Central memory CD8-positive, alpha-beta T cell (primary cell): ENCODE measurements at places on chromosomes 7 and 10.

GRCh38 chr10:19932806-19933371 is 116.7 kb downstream of the PLXDC2 start:
- DNase-seq: no peak
- peaks cover 2% of the 10 kb centered on the region for H3K36me3 ChIP-seq
- H3K27me3 ChIP-seq: no peaks in the 10 kb centered on the region
- no peak overlapping the region for H3K4me3 ChIP-seq
- no peak overlapping the region for H3K27ac ChIP-seq

- H3K36me3 ChIP-seq: no peaks in the 10 kb centered on the region
- no peak overlapping the region for H3K4me3 ChIP-seq
- H3K27me3 ChIP-seq: no peaks in the 10 kb centered on the region
- H3K27ac ChIP-seq: no peak overlapping the region
- H3K4me1 ChIP-seq: no peaks in the 10 kb centered on the region
Measured at GRCh38 chr7:12802070-12802469, 114.6 kb downstream of the ARL4A start.

DNA sequence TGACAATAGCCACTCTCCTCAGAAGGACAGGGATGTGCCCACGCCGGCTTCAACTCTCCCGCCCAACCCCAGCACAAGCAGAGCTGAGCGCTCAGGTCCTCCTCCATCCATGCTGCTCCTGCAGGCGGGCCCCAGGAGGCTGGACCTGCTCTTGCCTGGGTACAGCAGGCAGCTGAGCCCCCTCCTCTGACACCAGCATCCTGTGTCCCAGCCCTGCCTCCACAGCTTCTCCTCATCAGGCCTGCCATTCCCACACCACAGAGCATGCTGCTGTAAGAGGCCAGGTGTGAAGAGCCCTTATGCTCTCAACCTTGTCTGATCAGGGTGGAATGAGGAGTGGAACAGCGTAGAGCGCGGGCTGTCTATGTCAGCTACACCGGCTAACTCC is 302.2 kb downstream of the PTPRN2 start:
- no peaks in the 10 kb centered on the region for H3K4me1 ChIP-seq
- no peaks in the 10 kb centered on the region for H3K27me3 ChIP-seq
- H3K36me3 ChIP-seq: no peaks in the 10 kb centered on the region
- no peak overlapping the region for H3K4me3 ChIP-seq
- DNase-seq: no peak
- H3K27ac ChIP-seq: no peak overlapping the region

- H3K36me3 ChIP-seq: no peaks in the 10 kb centered on the region
- H3K4me3 ChIP-seq: no peak overlapping the region
- no peak for DNase-seq
- no peak overlapping the region for H3K27ac ChIP-seq
- H3K27me3 ChIP-seq: no peaks in the 10 kb centered on the region
Measured at GRCh38 chr7:19834566-19834965, 61.1 kb upstream of the TMEM196 start.

DNA sequence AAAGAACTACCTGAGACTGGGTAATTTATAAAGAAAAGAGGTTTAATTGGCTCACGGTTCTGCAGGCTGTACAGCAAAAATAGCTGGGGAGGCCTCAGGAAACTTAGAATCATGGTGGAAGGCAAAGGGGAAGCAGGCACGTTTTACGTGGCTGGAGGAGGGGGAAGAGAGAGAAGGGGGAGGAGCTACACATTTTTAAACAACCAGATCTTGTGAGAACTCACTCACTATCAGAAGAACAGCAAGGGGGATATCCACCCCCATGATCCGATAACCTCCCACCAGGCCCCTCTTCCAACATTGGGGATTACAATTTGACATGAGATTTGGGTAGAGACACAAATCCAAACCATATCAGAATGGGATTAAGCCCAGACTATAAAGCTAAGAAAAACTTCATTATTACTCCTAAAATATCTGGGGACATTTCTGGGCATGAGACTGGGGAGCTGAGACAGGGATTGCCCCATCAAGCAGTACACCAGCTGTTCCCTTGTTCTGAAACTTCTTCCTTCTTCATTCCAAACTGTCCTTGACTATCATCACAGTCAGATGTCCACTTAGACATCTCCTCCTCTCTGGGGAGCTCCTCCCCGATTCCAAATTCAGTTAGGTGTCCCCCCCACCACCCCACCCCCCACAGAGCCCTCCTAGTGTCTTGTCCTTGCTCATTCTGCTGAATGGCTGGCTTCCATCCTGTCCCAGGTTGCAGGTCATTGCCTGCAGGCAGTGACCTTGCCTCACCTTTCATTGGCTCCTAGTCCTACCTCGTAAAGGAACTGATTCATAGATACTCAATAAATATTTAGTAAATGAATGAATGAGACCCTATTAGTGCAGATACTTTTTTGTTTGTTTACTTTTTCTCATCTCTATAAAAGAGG is 132.6 kb downstream of the EVX1 start:
- DNase-seq: no peak
- H3K4me3 ChIP-seq: no peak overlapping the region
- H3K27me3 ChIP-seq: peaks cover 69% of the 10 kb centered on the region
- no peak overlapping the region for H3K27ac ChIP-seq

- H3K27me3 ChIP-seq: no peaks in the 10 kb centered on the region
- peaks cover 18% of the 10 kb centered on the region for H3K36me3 ChIP-seq
- no peak overlapping the region for H3K27ac ChIP-seq
- H3K4me3 ChIP-seq: no peak overlapping the region
Measured at GRCh38 chr7:21476429-21476828, 48.5 kb downstream of the SP4 start.

- H3K27ac ChIP-seq: no peak overlapping the region
- no peaks in the 10 kb centered on the region for H3K4me1 ChIP-seq
- no peaks in the 10 kb centered on the region for H3K36me3 ChIP-seq
- no peaks in the 10 kb centered on the region for H3K27me3 ChIP-seq
- no peak for DNase-seq
Measured at GRCh38 chr7:90574146-90574819, 21.8 kb upstream of the CDK14 start.

GRCh38 chr7:45680776-45681175 is 106.6 kb downstream of the ADCY1 start:
- no peaks in the 10 kb centered on the region for H3K4me1 ChIP-seq
- peaks cover 82% of the 10 kb centered on the region for H3K27me3 ChIP-seq
- H3K4me3 ChIP-seq: no peak overlapping the region
- no peaks in the 10 kb centered on the region for H3K36me3 ChIP-seq
- DNase-seq: peak; percentile 4
- no peak overlapping the region for H3K27ac ChIP-seq

DNA sequence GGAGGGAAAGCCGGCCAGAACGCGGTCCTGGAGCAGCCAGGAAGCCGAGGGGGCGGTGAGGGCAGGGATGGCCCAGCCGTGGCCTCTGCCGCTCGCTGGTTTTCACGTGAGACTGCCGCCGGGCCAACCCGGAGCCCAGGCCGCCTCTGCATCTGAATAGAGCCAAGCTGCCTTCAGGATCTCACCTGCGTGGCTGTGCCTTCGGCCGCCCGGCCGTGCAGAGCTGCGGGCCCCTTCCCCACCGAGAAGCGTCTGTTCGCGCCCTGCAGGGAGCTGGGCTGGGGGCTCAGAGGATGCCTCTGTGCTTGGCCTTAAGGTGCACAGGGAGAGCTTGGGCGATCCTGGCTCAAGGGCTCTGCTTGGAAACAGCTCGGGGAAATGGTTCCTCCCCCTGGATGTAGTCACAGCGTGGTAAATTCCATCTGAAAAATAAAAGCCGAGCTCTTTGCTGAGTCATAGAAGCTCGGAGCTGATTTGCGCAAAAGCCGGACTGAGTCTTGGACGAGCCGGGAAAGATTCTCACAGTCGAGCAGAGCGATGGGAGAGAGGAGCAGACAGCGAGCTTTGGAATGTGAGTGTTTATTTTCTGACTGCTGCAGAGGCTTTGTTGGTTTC is at the start of gene JAKMIP3:
Gene JAKMIP3 (plus strand): TSS at position 456 of the 615 bp plus-strand sequence. CDS start 38,863 bp downstream, outside the sequence.
- peaks cover 5% of the 10 kb centered on the region for H3K4me1 ChIP-seq
- no peak for DNase-seq
- no peak within 1 kb of the TSS for H3K27ac ChIP-seq
- peaks cover 24% of the 10 kb centered on the region for H3K27me3 ChIP-seq
- peak within 1 kb of the TSS; percentile 63 for H3K4me3 ChIP-seq

DNA sequence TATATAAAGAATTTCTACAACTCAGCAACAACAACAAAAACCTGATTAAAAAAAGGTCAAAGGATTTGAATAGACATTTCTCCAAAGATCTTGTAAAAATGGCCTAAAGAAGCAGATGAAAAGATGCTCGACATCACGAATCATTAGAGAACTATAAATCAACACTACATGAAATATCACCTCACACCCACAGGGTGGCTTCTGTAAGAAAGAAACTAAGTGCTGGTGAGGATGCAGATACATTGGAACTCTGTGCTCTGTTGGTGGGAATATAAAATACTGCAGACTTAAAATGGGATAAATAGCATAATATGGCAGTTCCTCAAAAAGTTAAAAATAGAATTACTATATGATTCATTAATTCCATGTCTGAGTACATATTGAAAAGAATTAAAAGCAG is 38.3 kb upstream of the CDCA7L start:
- H3K4me3 ChIP-seq: no peak overlapping the region
- no peaks in the 10 kb centered on the region for H3K36me3 ChIP-seq
- no peaks in the 10 kb centered on the region for H3K4me1 ChIP-seq

DNA sequence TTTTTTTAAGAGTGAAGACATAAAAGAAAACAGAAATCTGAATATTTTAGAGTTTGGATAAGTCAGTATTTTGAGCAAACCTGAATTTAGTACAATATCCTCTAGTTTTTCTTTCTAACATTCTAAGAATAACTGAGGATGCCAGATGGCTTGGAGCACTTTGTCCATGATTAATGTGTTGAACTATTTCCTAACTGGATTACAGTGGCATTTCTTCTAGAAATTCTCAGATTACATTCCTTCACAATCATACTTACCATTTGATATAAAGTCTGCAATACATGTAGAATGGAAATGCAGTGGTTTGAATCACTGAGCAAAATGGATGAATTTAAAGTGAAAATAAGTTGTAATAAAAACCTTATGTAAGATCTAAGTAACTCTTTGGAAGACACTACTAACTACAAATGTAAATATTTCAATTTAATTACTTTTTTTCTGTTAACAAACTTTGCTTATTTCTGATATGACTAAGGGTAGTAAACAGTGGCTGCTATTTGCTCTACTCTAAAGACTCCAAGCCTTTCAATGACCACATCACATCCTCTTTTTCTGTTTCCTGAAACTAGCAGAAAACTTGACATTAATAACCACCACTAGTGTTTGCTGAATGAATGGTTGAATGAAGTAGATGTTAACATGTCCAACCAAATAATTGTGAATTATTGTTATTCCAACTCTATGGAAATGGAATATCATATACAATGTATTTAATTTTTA is 102.8 kb downstream of the PRKG1 start:
- H3K27me3 ChIP-seq: no peaks in the 10 kb centered on the region
- no peak overlapping the region for H3K4me3 ChIP-seq
- no peaks in the 10 kb centered on the region for H3K36me3 ChIP-seq
- H3K4me1 ChIP-seq: no peaks in the 10 kb centered on the region
- no peak for DNase-seq

GRCh38 chr7:123996327-123996625 is 36.6 kb downstream of the TMEM229A start:
- H3K36me3 ChIP-seq: no peaks in the 10 kb centered on the region
- no peaks in the 10 kb centered on the region for H3K27me3 ChIP-seq
- no peak for DNase-seq
- no peaks in the 10 kb centered on the region for H3K4me1 ChIP-seq
- H3K4me3 ChIP-seq: no peak overlapping the region
- H3K27ac ChIP-seq: no peak overlapping the region

DNA sequence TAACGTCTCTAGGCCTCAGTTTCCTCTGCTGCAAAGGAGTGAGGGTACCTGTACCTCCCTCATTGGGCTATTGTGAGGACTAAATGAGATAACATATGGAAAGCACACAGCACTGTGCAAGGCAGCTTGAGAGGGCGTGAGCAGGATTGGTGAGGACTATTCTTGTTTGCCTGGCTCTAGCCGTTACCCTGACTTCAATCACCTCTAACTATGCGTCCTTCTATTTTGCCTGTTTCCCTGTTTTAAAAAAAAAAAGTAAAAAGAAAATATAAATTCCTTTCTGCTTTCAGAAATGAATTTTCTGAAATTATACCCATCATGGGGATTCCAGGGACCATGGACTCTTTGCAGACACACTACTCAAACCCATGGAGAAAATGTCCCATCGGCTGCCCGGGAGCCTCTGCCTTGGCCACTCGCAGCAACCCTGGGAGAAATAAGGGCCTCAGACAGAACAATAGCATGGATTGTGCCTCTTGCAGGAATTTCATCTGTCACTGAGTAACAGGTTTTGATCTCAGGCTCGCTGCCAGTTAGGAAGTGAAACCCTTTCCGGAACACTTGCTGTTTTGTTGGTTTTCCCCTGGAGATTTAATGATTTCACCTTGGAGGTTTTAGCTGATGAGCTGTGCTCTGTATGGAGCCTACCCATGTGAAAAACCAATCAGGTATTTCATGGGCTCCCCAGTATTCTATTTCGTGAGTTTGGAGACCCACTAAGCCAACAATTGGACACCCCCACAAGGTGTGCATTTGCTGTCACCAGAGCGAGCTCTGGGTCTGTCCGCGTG is 55.6 kb downstream of the STEAP1B start:
- H3K4me3 ChIP-seq: no peak overlapping the region
- no peaks in the 10 kb centered on the region for H3K4me1 ChIP-seq
- H3K27ac ChIP-seq: no peak overlapping the region
- H3K36me3 ChIP-seq: no peaks in the 10 kb centered on the region

DNA sequence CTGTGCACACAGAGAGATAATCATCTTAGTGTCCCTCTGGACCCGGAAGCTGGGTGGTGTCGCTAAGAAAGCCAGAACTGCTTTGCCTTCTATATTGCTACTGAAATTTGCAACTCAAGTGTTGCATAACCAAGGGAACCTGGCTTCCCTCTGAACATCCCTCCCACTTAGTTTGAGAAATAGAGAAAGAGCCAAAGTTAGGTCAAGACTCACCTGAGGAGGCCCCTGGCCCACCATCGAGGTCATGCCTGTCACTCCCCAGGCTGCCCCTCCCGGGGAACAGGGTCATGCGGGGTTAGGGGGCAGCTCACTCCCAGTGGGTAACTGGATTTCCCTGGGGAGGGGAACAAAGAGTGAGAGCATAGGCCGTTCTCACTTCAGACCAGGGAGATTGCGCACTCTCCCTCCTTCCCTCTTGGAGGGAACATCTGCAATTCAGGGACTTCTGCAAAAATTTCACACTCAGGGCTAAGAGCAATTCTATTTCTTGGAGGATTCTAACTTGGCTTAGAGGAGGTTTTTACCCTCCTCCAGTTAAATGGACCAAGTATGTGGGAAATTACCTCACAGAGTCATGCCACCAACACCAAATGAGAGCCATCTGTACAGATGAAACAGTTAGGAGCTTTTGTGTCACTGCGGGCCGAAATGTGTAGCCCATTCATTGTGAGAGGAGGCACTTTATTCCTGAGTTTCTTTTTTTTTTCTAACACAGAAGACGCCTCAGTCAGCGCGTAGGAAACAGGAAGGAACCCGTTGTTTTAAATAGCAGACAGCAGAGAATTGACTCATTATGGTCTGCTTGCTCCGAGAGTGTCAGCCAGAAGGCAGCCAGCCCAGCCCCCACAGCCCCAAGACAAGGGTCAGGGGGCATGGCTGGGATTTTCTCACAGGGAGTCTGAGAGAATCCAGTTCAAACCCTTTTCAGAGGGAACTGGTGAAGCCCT is 221.3 kb downstream of the ARHGAP12 start:
- H3K4me3 ChIP-seq: no peak overlapping the region

GRCh38 chr10:84665883-84666463 is 337.6 kb downstream of the CCSER2 start:
- H3K36me3 ChIP-seq: no peaks in the 10 kb centered on the region
- no peak overlapping the region for H3K4me3 ChIP-seq
- DNase-seq: no peak
- no peak overlapping the region for H3K27ac ChIP-seq
